ENCODE measurements at places on chromosomes 4 and X. TPM values are rescaled to one million over a fixed set of nuclear protein-coding genes. Genes with fewer than 3 reads are reported as not detected.

The UGT8 gene
- 2.8 TPM for total RNA-seq

DNA sequence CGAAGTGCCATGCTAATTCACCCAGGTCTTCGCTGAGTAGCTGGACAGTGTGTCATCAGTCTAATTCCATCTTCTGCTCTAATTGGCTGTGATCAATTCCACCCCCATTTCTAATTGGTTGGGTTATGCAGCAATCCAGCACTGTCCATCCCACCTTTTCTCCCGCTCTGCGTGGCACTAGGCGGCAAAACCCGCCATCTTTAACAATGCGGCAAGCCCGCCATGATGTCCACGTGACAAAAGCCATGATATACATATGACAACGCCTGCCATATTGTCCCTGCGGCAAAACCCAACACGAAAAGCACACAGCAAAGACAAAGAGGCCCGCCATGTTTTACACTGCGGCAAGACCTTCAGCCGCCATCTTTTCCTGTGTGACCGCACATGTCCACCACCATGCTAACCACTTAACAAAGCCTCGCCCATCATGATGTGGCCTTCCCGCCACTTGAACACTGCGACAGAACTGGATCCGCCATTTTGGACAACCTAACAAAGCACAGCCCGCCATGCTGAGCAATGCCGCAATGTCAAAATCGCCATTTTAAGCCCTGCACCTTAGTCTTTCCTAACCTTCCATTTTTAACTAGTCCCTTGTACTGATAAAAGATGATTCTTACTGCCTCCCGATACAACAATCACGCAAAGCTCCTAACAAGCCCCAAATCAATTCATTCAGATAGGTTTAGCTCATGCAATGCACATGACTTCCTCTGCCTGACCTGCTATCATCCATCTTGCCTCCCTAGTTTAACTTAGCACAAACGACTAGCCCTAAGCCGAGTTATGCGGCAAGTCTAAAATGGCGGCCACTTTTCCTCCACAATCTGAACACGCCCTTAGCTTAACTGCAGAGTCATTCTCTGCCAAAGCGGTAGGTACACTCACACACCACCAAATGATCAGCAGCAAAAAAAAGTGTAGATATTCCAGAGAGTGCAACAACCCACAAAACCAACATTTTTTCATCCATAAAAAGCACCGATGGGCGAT is 288.3 kb downstream of the CHIC1 start:
- H3K27me3 ChIP-seq = no peaks in the 10 kb centered on the region
- H3K4me1 ChIP-seq = no peaks in the 10 kb centered on the region
- H3K4me3 ChIP-seq = no peak overlapping the region
- H3K36me3 ChIP-seq = no peaks in the 10 kb centered on the region
- no peak for DNase-seq
- no peak overlapping the region for H3K27ac ChIP-seq

The CAPN6 gene
- 0.43 TPM for total RNA-seq

DNA sequence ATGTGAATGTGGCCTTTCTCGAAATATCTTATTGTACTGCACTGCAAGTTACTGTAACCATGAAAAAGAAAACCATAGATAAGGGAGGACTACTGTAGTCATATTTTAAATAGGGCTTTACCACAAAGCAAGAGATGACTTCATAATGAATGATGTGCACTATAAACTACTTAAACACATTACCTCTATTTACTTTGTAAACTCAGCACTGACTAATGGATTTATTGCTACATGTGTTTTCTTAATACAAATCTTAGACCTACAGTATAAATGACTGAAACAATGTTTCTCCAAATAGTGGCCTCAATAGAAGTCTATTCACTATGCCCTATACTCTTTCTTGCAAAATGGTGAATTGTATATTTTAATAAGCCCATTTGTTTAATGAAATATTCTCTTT is 61.1 kb downstream of the HDX start:
- H3K4me1 ChIP-seq = no peaks in the 10 kb centered on the region
- DNase-seq = no peak
- no peak overlapping the region for H3K27ac ChIP-seq
- no peak overlapping the region for H3K4me3 ChIP-seq
- no peaks in the 10 kb centered on the region for H3K27me3 ChIP-seq

The SOX3 gene
- not detected for total RNA-seq

All from upper lobe of right lung (tissue), 1 donor.